ENCODE measurements at places on chromosomes 2 and 18.

- no peak for DNase-seq
These were observed 11.6 kb downstream of the KCNH7 start for GRCh38 chr2:162826921-162827320.

DNA sequence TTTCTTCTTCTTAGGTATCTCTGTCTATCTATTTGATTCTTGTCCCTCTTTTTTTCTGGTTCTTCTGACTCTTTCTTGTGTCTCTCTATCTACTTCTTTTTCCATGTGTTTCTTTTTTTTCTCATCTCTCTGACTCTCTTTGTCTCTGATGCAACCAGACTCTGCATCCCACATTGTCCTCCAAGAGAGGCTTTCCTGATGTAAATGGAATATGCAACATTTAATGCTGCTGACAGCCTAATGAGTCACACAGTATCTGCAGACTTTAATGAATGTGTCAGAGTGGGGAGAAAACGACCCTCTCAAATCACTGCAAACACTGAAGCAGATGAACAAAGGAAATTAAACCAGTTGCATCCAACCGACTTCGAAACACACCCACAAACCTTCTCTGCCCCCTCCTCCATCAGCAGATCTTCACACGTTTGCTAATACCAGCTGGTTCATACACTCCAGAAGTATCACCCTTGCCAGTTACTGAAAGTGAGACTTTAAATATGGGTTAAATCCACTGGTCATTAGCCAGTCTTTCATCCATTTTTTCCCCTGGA is 351.5 kb downstream of the TXNL1 start:
- no peak for DNase-seq

- DNase-seq, result no peak
These were observed 93.9 kb downstream of the MGAT5 start for GRCh38 chr2:134347756-134348155.

GRCh38 chr2:36834731-36835524 is 131.4 kb downstream of the STRN start:
- DNase-seq, result no peak

DNA sequence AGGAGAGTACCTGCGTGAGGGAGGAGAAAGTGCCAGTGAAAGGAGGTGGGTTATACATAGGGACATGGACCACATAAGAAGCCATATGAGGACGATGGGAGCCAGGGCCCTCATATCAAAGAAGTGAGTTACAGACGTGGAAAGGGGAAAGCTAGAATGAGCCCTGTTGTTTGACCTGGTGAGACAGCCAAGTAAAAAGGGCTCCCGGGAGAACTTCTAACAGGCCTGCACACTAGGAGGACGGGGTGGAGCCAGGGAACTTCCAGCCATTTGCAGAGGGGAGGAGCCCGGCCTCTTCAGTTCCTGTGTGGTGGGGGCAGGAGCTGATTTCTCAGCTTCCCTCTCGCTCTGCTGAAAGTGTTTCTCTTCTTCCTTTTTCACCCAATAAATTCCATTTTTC is 84.1 kb upstream of the SLC66A3 start:
- no peak for DNase-seq

GRCh38 chr2:11019614-11020013 is 107.9 kb downstream of the KCNF1 start:
- DNase-seq, result no peak

GRCh38 chr2:150107816-150108215 is 379.7 kb downstream of the RND3 start:
- no peak for DNase-seq

GRCh38 chr2:127712999-127713398 is 11.7 kb downstream of the SFT2D3 start:
- DNase-seq, result no peak

- DNase-seq, result no peak
These were observed 5.9 kb upstream of the RPL37A start for GRCh38 chr2:216492597-216493333.

DNA sequence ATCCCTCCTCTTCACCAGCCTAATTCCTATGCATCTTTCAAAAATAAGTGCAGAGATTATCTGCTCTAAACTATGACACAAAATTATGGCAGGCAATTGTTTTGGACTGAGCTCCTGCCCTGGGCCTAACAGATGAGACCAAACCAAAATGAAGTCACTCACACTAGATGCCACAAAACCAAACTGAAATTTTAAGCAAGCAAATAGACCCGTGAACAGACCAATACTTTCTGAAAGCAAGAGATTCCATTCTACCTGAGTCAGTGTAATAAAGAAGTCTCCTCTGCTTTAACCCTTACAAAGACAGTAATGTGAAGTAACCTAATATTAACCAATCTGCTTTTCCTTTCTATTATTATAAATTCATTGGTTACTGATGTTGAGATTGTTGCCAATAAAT is 84.3 kb downstream of the RIT2 start:
- DNase-seq, result no peak

GRCh38 chr2:179124282-179124681 is 74.3 kb upstream of the CCDC141 start:
- DNase-seq, result no peak

GRCh38 chr2:150012986-150013385 is 425.4 kb upstream of the MMADHC start:
- no peak for DNase-seq

DNA sequence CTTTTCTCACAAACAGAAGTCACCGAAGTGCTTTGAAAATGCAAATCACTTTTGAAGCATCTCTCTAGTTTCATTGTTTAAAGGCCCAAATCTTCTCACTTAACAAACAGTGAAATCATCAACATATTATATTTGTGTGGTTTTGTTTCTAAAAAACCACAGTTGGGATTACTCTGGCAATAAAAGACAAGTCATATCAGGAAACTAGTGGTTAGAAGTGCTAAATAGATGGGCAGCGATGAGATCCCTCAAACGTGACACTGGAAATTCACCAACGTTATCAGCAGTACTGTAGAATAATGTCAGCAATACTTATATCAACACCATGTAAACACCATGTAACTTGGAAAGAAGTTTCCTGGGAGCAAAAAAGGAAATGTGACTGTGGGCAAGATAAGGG is 893.5 kb downstream of the SUCLG1 start:
- DNase-seq, result no peak

- DNase-seq, result no peak
These were observed 2.7 kb upstream of the ASNSD1 start for GRCh38 chr2:189658306-189659212.

DNA sequence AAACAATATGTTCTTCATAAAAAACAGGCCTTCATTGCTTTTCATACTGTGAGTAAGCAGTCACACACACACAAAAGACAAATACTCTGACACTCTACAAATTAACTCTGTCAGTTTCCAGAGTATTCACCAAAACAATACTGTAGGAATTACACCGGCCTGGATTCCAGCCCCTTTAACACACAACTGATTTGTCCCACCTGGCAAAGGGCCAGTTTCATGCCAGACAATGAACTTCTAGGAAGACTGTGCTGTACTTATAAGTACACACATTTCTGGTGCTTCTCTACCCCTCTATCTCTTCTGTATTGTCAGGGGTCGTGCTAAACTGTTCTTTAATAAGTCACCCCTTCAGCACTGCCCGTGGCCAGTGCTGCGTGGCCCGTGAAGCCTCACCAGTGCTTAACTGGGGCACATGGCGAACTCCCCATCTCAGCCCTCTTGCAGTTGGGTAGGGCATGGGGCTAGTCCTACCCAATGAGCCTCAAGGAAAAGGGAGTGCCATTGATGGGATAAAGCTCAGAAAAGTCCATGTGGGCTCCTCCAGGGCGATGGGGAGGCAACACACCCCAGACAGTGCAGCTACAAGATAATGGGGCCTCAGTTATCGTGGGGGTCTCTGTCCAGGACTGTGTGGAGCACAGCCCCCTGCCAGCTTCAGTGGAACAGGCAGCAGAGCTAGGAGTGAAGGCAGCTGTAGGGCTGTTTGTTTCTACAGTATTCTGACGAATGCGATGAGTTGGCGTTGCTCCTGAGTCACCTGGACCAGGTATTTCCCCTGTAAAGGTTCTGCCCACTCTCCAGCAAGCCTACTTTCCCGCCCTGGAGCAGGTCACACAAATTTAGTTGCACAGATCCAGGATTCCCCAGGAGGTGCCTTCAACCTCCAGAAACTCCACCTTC is 99.0 kb downstream of the SP3 start:
- no peak for DNase-seq

DNA sequence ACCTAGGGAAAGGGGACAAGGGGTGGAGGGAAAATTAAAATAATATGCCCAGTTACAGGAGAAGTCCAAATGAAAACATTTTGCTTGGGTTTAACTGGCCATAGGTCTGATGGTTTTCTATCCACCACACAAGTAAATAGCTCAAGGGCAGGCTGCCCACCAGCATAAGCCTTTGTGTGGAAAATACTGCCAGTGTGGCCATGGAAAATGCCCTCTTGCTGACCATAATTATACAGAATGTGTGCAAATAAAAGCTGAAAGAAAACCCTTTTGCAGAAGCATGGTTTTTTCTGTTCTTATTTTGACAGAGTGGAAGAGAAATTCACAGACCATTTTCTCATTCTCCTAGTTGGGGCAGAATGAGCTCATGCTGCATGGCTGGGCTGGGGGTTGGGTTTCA is 111.3 kb upstream of the SIX2 start:
- DNase-seq, result no peak

- DNase-seq, result no peak
These were observed 16.2 kb upstream of the BBS5 start for GRCh38 chr2:169462896-169463695.

DNA sequence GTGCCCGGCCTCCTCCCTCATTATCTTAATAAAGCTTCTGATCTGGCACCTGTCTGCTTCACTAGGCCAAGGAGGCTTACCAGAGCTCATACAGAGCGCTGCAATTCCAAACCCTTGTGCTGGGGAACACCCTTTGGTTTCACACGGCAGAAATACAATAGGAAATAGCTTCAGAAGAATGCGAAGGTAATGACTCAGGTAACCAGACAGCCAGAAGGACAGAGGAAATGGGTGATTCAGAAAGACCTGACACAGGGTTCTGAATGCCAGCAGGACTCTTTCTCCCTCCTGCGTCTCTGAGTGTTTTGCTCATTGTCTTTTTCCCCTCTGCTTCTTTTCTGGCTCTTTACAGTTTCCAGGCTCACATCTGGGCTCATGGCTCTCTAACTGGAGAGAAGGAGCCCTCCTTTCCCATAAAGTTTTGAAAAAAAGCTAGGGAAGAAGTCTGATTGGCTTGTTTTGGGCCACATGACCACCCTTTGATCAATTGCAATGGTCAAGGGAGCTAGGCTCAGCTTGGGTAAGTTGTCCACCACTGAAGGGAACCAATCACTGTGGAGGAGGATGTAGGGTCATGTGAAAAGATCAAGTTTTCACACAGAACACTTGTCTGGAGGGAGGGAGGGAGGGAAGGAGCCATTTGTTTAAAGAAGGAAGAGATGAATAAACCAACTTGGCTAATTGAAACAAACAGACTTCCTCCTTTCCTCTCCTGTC is 90.5 kb upstream of the UPP2 start:
- DNase-seq, result no peak

DNA sequence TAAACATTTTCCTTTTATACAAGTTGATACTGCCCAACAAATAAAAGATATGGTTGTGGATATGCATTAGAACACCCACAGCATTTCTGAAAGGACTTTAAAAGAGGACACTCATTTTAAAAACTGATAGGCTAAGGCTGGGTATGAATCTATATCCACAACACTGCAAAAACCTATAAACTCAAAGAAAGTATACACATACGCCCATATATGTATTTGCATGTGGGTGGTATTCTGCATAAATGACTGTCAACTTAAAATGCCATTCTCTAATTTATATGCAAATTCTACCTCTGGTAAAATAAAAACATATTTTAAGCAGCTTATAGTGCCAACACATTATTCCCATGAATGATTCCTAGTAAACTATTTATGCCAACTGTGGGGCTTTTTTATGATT is 20.1 kb downstream of the FIGN start:
- DNase-seq, result no peak

- DNase-seq, result no peak
These were observed 231.4 kb downstream of the FAM210A start for GRCh38 chr18:13494871-13495445.

DNA sequence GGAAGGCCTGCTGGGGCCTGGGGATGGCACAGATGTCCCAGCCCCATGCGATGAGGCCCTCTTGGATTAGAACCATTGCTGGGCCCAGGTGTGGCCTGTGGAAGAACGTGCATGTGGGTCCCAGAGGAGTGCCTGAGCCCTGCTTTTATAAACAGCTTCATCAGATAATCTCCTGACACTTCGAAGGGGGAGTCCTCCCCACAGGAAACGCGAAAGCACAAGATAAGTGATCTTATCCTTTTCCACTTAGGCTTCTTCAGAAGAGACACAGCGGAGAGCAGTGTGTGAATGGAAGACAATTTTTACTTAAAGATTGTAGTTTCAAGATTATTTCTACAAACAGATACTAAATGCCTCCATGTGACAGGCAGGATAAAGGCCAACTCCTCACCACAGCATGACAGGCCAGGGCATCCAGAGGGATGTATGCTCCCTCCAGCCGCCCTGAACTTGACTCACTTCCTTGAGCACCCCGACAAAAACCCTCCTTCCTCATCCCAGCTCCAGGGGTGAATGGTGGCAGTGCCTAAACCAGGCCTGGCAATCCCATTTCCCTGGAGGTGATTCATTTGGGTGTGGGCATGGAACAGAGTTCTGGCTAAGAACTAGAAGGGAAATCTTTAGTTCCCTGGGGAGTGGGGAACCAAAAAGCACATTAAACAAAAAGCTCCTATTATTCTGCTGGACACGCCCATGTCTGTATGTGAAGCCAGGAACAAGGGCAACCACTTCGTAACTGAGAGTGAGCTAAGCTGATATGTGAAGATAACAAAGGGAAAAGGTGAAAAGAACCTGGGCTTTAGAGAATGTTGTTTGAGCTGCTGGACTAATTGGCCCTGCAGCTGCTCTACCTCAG is 56.2 kb upstream of the TMEM163 start:
- peak; percentile 38 for DNase-seq

GRCh38 chr2:166341426-166341825 is 34.3 kb downstream of the SCN9A start:
- DNase-seq, result no peak

DNA sequence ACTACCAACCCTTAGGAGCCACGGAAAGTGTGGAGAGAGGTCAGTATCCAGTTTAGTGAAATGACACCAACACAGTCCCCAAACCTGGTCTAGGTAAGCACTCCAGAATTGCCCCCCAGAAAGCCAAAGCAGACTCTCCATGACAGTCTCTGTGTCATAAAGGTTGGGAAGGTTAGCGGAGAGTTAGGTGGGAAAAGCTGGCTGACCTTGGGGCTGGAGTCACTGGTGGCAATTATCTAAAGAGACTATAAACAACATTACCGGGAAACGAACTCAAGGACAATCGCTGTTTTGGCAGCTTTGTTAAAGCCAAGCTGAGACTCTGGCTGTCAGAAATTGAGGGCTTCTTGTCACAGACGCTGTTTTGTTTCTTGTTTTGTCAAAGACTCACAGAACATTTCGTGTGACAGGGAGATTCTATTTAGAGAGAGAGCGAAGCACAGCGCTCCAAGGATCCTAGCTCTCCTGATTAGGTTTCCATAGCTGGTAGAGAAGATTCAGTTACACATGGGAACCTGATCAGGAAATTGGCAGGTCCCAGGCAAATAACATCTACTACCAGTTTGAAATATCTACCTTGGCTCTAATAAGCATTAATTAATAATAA is 111.3 kb downstream of the LNPK start:
- no peak for DNase-seq

GRCh38 chr2:182894174-182894573 is 27.7 kb upstream of the FRZB start:
- DNase-seq, result no peak

- DNase-seq, result no peak
These were observed 41.5 kb upstream of the DSC1 start for GRCh38 chr18:31204166-31204565.

GRCh38 chr2:36701391-36701795 is 4.9 kb downstream of the VIT start:
- DNase-seq, result no peak

GRCh38 chr2:238009563-238009962 is 42.7 kb downstream of the UBE2F start:
- DNase-seq, result no peak

- DNase-seq, result no peak
These were observed 73.8 kb downstream of the MAP3K20 start for GRCh38 chr2:173149491-173149890.
